ENCODE measurements at places on chromosomes 1 and 21. TPM values are rescaled to one million over a fixed set of nuclear protein-coding genes. Genes with fewer than 3 reads are reported as not detected.

Gene WDR64
- 0.16 TPM for polyA plus RNA-seq

Gene CFHR1
- polyA plus RNA-seq = not detected

DNA sequence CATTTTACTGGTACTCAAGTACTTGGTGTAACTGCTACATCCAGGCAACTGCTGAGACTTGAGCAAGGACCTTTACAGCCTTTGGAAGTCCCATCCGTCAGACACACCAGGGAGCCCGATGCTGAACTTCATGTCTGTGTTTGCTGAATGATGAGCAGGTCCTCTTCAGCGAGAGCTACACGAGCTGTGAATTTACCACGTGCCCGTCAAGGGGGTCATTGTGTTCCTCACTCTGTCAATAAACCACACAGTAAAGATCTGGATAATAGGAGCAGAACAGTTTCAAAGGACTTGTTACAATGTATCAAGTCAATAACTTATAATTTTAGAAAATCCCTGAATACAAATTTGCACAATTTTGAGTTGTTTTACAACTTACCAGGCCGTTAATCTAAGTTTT lies 427.2 kb downstream of the KIF26B start:
- DNase-seq = no peak

DNA sequence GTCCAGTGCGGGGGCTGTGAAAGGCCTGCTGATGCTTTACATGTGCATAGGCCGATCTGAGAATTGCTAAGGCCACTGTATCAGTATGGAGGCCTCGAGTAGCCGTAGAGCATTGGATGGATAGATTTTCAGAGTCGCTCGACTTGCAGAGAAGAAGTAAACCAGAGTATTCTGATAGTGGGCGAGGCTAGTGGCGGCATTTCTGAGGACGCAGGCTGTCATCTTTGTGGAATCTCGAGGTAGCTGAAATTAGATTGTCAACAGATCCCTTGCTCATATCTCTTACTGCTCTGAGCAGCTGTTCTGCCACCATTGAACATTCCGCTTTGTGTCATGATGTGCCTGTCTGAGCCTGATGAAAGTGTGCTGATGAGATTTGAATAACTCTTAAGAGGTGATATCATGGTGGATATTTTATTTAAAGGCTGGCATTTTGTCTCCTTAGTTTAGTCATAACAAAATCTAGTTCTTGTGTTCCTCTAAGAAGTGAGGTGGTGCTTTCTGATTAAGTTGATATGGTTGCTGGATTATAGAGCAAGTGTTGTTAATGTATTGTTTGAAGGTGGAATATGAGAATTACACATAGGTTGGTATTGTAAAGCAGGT lies 1.5 kb downstream of the KIF1B start:
- no peak for DNase-seq

Gene CD1E
- polyA plus RNA-seq = not detected

Gene SLC25A44
- 9.8 TPM for polyA plus RNA-seq

Gene COG2
- polyA plus RNA-seq = 30.7 TPM

Gene LORICRIN
- not detected for polyA plus RNA-seq

GRCh38 chr1:232389744-232390143 lies 240.2 kb downstream of the SIPA1L2 start:
- DNase-seq = no peak

All from CD4-positive, alpha-beta memory T cell (primary cell).